ENCODE measurements at places on chromosomes 11 and 22.

- DNase-seq, result no peak
Measured at GRCh38 chr11:92380882-92381281, 156.3 kb downstream of the FAT3 start.

- DNase-seq, result no peak
Measured at GRCh38 chr11:1138097-1138496, 19.7 kb upstream of the MUC5AC start.

DNA sequence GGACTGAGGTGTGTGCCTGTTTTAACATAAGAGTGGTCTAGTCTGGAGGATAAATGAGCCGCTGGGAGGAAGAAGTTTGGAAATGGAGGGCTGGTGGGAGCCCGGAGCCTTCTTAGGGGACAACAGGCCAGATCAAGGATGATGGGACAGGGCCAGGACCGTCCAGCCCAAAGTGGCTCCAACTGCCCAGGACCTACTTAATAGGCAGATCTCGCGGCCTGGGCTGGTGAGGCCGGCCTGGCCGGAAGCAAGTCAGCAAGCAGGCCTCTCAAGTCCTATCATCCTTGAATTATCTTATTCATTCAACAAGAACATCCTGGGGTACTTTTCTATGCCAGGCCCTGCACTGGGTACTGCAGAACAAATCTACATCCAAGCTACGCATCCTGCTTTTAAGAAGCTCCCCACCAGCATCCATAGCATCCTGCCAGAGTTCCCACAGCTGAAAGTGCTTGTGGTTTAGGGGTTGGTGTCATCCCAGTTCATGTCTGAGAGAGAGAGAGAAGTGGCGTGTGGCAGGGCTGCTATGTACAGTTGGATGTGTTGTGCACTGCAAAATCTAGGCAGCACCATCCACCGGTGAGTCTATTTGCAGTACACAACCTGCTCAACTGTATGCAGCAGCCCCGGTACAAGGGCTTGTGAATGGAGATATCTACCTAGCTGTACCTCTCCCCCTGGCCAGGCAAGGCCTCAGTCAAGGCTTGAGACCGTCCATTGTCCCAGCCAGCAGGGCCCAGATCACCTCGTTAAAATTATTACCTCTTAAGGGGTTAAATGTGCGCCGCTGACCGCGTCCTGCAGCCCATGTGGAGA lies 82.1 kb downstream of the FBLN1 start:
- no peak for DNase-seq

GRCh38 chr11:123434262-123434661 lies 4.2 kb downstream of the GRAMD1B start:
- DNase-seq, result no peak

DNA sequence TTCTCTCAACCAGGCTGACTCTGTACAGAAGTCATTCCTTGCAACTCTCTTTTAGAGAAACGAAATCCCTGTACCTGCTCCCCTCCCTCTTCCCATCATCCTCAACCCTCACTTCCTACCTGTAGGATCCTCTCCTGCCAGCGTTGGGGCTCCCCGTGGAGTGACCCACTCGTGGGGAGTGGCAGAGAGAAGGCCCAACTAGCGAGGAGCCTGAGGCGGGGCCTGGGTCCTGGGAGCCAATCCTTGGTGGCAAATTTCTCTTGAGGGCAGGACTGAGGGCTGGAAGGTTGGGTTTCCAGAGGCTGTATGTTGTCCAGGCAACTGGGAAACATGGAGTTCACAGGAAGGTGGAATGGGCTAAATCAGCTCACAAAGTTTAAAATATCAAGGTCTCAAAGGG lies 10.4 kb downstream of the NHERF4 start:
- no peak for DNase-seq

GRCh38 chr11:86620891-86621521 lies 51.4 kb downstream of the ME3 start:
- DNase-seq, result no peak

- DNase-seq, result no peak
Measured at GRCh38 chr22:27788500-27789288, 12.9 kb downstream of the MN1 start.

DNA sequence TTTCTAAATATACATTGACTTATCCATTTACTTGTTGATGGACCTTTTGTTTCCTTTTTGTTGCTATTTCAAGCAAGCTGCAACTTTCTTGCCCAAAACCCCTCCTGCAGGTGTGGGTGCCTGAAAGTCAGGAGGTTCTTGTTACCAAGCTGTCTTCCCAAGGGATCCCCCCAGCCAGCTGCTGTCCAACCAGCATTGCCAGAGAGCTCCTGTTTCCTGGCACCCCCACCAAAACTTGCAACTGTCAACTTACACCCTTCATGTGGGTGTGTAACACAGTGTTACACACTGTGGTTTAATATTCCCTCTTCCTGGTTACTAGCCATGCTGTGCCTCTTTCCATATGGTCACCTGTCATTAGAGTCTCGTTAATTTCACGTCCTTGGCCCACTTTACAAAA lies 1.6 kb upstream of the KRTAP5-1 start:
- no peak for DNase-seq

DNA sequence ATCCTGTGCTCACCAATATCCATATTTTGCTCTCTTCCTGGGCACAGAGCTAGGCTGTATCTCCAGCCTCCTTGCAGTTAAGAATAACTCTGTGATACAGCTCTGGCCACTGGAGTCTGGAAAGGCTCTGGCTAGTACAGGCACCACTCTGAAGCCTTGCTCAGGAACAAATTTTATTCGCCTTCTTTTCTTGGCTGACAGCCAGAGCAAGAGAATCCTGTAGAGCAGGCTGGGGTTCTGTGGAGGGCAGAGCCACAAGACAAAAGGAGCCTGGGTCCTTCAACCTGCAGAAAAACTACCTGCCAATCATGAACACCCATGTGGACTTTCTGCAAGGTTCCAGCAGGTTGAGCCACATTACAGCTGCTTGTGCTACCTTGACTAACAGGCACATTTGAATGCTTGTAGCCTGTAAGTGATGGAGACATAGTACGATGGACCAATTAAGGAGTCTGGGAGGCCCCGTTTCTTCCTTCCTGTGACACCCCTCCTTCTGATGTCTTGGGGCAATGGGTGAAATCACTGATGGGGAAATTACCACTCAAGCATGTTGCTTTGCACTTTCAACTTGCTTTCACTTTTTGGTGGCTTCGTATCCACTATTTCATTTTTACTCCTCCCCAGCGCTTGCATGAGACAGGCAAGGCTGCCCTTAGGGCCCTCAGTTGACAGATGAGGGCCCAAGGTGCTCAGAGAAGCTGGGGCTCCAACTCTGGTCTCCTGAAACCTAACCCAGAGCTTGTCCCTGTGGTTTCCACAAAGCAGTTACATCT lies 267.2 kb upstream of the SYN3 start:
- DNase-seq, result no peak

DNA sequence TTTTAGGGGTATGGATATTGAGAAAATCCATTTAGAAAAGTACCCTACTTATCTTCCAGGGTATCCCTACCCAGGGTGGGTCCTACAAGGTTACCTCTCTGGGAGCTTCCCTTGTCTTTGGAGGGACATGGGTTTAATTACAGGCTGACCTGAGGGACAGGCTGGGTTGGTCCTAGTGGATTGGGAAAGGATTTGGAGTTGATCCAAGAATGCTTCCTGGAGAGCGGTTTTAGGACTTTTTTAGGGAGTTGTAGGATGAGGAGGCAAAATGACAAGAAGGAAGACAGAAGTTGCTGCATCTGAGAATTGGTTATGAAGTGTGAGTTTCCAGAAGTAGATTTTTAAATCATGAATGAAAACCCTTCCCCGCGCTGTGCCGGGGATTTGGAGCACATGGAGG lies 61.8 kb upstream of the CRTAM start:
- no peak for DNase-seq

- no peak for DNase-seq
Measured at GRCh38 chr11:102632026-102632425, 6.9 kb upstream of the MMP20 start.

- no peak for DNase-seq
Measured at GRCh38 chr11:12585861-12586260, 88.4 kb upstream of the TEAD1 start.

GRCh38 chr11:64729851-64730382 lies 6.9 kb upstream of the NRXN2 start:
- DNase-seq, result no peak

All from activated CD8-positive, alpha-beta memory T cell treated with anti-CD3 and anti-CD28 coated beads for 1 hour (primary cell).